ENCODE measurements at places on chromosomes 1 and 21. TPM values are rescaled to one million over a fixed set of nuclear protein-coding genes. Genes with fewer than 3 reads are reported as not detected.

GRCh38 chr1:107491582-107491981 lies 350.7 kb downstream of the NTNG1 start:
- no peaks in the 10 kb centered on the region for H3K27me3 ChIP-seq
- H3K4me3 ChIP-seq, result no peak overlapping the region
- no peaks in the 10 kb centered on the region for H3K4me1 ChIP-seq
- H3K36me3 ChIP-seq, result no peaks in the 10 kb centered on the region

DNA sequence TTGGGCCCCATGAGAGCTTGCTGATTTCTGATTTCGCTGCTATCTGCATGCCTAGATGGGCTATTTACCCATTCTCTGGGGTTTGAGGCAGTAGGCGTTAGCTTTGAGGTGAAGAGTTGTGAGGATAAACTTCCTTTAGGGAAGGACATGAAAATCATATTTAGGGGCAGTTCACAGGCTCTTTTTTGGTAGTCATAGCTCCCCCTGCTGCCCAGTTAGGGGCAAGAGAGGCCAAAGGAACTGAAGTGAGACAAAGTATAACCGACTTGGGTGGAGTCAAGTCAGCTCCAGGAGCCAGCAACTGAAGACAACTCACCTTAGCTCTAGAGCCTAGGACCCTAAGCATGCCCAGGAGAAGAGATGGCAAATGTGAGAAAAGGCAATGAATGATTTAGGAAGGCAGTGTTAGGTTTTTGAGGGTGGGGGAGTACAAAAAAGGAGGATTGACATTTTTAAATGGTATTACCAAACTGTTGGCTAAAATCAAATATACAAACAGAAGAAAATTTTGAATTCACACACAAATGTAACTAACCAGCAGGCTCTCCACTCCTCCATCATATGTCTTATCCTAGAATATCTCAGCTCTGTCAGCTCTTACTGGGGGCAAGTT lies 625.2 kb downstream of the LMO4 start:
- H3K4me1 ChIP-seq, result peaks cover 2% of the 10 kb centered on the region
- peak; percentile 79 for DNase-seq
- no peak overlapping the region for H3K4me3 ChIP-seq

GRCh38 chr1:37032660-37033354 lies 1.5 kb downstream of the GRIK3 start:
- H3K27me3 ChIP-seq, result peaks cover 44% of the 10 kb centered on the region
- no peaks in the 10 kb centered on the region for H3K36me3 ChIP-seq
- H3K27ac ChIP-seq, result no peak overlapping the region
- no peak overlapping the region for H3K4me3 ChIP-seq

DNA sequence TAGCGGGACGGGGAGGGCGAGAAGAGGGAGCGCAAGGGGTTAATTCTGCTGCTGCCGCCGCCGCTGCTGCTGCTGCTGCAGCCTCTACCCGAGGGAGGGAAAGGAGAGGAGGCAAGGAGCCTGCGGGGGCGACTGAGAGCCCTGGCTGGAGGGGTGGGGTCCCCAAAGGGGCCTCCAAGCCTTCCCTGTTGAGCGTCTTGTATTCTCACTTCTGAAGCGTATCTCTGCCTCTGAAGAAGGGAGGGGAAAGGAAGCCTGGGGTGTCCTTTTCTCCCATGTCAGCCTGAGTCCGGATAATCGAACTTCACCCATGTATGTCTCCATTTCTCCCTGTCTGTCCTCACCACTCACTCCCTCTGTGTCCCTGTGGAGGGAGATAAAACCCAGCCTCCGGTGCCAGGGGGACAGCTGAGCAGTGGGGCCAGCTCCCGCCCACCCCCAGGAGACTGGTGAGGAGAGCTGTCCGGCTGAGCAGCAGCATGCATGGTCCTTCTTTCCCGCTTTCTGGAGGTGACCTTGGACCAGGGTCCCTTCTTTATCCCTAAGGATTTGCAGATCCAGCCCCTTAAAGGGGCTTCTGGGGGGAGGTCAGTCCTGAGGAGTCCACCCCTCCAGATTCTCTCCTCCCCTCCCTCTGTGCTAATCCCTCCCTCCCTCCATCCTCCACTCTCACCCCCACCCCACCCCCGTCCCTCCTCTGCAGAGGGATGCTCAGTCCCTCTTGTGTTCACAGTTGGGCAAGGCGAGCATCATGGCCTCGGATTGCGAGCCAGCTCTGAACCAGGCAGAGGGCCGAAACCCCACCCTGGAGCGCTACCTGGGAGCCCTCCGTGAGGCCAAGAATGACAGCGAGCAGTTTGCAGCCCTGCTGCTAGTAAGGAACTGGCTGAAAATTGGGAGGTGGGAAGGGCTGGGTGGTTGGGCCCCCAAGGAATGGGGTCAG lies 1.0 kb downstream of the NCDN start:
- peaks cover 10% of the 10 kb centered on the region for H3K4me1 ChIP-seq
- H3K27ac ChIP-seq, result no peak overlapping the region
- no peak for DNase-seq
- H3K36me3 ChIP-seq, result peaks cover 23% of the 10 kb centered on the region
- H3K4me3 ChIP-seq, result peak overlapping the region; percentile 79

- H3K4me1 ChIP-seq, result peaks cover 7% of the 10 kb centered on the region
- H3K36me3 ChIP-seq, result peaks cover 2% of the 10 kb centered on the region
- H3K27me3 ChIP-seq, result no peaks in the 10 kb centered on the region
- peak; percentile 18 for DNase-seq
- no peak overlapping the region for H3K27ac ChIP-seq
- no peak overlapping the region for H3K4me3 ChIP-seq
Observed at GRCh38 chr1:85394130-85394529, 70.8 kb downstream of the DDAH1 start.

- no peak overlapping the region for H3K27ac ChIP-seq
- H3K4me3 ChIP-seq, result no peak overlapping the region
- no peaks in the 10 kb centered on the region for H3K27me3 ChIP-seq
- no peaks in the 10 kb centered on the region for H3K4me1 ChIP-seq
- no peaks in the 10 kb centered on the region for H3K36me3 ChIP-seq
Observed at GRCh38 chr1:165823552-165824268, 3.7 kb upstream of the UCK2 start.

- no peak overlapping the region for H3K27ac ChIP-seq
- no peaks in the 10 kb centered on the region for H3K36me3 ChIP-seq
- peak; percentile 60 for DNase-seq
- H3K27me3 ChIP-seq, result no peaks in the 10 kb centered on the region
- peaks cover 8% of the 10 kb centered on the region for H3K4me1 ChIP-seq
- H3K4me3 ChIP-seq, result no peak overlapping the region
Observed at GRCh38 chr1:193676996-193677549, 490.7 kb upstream of the B3GALT2 start.

GRCh38 chr1:35030756-35031446 lies 844 bp downstream of the ZMYM6 start:
- H3K4me3 ChIP-seq, result peak overlapping the region; percentile 58
- H3K27me3 ChIP-seq, result no peaks in the 10 kb centered on the region
- H3K27ac ChIP-seq, result peak overlapping the region; percentile 80
- peaks cover 4% of the 10 kb centered on the region for H3K36me3 ChIP-seq
- peak; percentile 49 for DNase-seq

GRCh38 chr1:161721738-161722343 lies 497 bp downstream of the FCRLB start:
- no peak overlapping the region for H3K4me3 ChIP-seq
- H3K36me3 ChIP-seq, result no peaks in the 10 kb centered on the region
- H3K27ac ChIP-seq, result no peak overlapping the region

SHISA4 gene
- 10.0 TPM for total RNA-seq

IL20 gene
- total RNA-seq, result not detected

PTGER3 gene
- total RNA-seq, result under 0.01 TPM
